ENCODE measurements at places on chromosomes 16 and 17.

DNA sequence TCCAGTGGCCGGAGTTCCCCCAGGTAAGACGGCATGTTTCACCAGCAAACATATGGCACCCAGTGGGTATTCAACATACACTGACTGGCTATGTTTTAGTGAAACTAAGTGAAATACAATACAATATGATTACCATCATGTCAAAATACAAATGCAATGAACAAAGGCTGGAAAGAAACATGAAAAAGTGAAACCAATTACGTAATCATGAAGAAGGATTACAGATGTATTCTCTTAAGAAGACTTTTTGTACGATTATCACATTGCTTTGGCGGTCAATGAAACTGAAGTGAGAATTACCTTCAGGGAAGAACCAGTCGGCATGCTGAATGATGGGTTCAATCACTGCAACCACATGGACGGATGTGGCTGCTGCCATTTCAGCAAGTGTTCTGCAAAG lies 71.7 kb downstream of the ARHGAP17 start:
- no peak for DNase-seq

GRCh38 chr16:81946206-81946605 lies 65.1 kb downstream of the SDR42E1 start:
- no peak for DNase-seq

DNA sequence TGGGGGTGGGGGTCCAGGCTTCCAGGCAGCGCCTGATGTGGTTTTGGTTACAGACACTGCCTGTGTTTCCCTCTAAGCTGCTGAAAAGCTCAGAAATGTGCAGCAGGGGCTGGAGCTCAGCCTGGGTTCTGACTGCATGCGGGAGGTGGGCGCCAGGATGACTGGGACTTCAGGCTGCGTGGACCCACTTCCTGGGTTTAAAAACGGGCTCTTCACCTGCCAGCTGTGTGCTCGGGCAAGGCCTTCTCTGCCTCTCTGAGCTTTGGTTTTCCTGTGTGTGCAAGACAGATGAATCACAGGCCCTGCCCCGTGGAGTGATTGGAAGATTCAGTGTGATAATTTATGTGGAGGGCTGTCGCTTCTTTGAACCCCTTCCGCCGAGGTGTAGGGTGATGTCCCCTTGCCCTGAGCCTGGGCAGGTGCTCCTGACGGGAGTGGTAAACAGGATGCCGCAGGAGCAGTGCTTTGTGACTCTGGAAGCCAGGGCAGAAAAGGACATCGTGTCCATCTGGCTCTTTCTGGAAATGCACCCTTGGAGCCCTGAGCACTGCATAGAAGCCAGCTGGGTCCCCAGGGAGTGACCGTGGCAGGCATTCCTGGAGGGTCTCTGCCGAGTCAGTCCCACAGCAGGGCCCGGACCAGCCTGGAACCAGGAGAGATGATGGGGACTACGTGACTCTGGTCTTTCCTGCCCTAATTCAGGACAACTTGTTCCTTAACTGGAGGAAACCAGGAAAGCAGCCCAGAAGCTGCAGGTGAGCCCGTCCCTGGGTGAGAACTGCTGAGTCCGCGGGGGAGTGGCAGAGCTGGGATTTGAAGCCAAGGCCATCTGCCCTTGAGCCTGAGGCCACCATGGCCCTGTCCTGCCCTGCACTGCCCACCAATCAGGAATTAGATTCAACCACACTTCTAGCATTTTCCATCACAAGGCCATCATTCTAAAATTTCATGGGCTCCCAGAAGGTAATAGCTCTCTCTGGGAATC lies 28.5 kb upstream of the SLC7A5 start:
- DNase-seq, result no peak

DNA sequence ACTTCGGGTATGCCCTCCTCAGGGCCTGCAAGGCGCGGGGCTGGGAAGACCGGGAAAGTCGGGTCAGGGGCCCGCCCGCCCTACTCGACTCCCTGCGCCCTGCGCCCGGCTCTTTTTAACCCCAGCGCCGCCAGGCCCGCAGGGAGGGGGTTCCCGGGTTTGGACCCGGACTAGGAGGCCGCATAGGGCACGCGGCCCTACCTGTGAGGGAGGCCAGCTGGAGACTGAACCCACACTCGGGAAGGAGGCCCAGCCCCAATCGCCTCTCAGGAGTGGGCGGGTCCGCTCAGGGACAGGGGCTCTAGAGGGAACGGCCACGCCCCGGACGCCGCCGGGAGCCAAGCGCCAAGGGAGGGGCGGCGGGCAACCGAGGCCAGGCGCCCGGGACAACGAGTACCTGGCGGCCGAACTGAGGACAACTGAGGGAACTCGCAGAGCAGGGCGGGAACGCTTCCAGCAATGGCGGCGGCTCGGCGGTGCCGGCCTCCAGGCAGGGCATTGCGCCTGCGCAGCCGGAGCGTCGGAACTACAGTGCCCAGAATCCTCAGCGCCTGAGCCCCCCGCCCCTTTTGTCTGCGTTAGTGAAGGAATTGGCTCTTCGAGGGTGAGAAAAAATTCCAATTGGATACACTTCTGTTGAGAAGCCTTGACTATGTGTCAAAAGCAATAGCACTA lies at the start of gene ZNF624:
ZNF624 (minus strand) TSS at position 484 of the 675 bp plus-strand sequence.
- DNase-seq, result peak; percentile 75

- DNase-seq, result no peak
These were observed 27.4 kb upstream of the GNAO1 start for GRCh38 chr16:56163938-56164337.

DNA sequence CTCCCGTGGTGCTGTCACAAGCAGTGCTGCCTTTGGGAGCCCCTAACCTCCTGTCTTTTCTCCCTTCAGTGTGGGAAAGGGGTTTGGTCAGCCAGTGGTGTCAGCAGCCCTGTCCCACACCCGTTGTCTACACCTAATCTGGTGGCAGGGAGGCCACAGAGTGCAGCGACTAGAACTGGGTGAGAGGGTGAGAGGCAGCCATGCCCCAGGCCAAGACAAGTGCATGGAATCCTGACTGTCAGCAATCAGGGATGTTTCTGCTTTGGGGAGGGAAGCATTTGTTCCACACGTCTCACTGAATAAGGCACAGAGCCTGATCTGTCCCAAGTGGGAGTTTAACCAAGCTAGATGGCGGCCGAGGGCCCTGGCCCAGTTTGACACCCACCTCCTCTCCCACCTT lies 1.4 kb upstream of the ZNF267 start:
- no peak for DNase-seq
